Inflammatory macrophage treated with lipopolysaccharide for 4 hours (primary cell): ENCODE measurements at places on chromosomes 6 and 20.

- DNase-seq: peak; percentile 63
These were observed 37.7 kb downstream of the MAP3K4 start for GRCh38 chr6:161029195-161029809.

- no peak for DNase-seq
These were observed 228.2 kb downstream of the KCNQ5 start for GRCh38 chr6:72850040-72850439.

- DNase-seq: no peak
These were observed 227.0 kb upstream of the CST7 start for GRCh38 chr20:24721891-24722568.

DNA sequence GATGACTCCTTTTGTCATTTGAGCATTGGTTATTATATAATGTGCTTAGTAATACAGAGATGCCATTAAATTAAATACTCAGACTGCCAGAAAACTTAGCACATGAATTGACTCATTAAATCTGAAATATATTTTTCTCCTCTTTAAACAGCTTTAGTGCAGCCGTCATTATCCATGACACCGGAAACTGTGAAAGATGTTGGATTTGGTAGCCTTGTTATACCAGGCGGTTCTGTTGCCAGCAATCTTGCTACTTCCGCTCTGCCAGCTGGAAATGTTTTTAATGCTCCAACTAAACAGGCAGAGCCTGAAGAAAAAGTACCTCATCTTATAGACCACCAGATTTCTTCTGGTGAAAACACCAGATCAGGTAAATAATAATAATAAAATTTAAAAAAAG lies 97.6 kb downstream of the SCAF8 start:
- no peak for DNase-seq

GRCh38 chr6:99822741-99823512 lies 171.1 kb downstream of the MCHR2 start:
- peak; percentile 5 for DNase-seq

DNA sequence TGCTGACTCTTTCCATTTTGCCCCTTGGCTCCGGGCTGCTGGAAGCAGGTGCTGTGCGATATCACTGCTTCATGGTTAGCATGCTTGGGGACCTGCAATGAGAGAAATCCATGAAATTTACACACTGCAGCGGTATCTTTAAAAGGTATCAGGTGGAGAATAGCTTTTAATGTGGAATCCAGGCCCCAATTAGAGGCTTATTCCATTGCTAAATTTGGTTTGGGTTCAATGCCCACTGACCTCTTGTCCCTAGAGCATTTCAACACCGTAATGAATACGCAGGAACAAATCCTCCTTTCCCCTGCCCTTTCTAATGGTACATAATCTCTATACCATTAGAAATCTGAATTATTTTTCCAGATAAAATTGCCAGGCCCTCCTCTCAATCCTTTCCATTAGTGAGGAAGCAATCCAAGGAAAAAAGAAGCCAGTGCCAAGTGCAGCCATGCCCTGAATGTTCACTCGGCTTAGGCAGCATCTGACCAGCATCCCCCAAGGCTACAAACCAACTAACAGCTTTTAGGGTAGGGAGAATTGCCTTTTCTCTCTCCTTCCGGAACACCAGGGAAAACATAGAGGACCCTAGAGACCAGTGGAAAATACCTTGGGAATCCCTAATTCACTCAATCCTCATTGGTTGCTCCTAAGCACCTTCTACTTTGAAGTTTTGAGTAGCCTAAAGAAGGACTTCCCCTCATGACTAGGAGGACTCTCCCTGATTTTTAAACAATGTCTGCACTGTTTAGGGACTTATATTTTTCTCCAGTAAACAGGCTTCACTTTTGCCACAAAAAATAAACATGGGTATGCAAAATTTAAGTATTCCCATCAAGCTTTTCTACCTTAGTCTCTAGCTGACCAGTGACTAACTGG lies 143.1 kb downstream of the QRSL1 start:
- DNase-seq: no peak

GRCh38 chr6:64459411-64459944 lies 823.9 kb downstream of the PHF3 start:
- no peak for DNase-seq

GRCh38 chr20:10660661-10661060 lies 13.1 kb downstream of the JAG1 start:
- DNase-seq: no peak

GRCh38 chr6:22295145-22295544 lies 1.7 kb downstream of the PRL start:
- no peak for DNase-seq

DNA sequence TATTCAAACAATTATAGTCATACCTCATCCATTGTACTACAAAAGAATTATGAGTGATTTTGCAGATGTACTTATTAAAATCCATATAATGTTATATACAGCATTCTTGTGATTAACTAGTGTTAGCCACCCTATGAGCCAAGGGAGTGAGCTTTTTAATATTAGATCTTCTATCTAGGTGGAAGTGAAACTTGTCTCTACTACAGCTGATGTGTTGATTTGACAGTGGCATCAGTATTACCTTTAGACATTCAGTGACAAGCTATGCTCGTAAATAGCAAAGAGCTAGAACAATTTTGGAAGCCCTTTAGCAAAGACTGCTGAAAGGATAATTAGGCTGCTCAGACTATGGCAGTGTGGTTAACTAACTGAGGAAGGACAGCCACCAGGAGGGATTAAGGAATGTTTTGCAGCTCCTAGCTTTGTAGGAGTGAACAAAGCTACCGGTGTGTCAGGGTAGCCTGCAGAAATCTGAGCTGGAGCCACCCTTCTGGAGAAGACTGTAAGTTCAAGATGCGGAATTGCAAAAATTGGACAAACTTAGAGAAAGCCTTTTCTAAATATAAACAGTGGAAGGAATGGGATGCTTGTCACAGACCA lies 73.7 kb downstream of the AFG1L start:
- DNase-seq: no peak

GRCh38 chr20:35368666-35369423 lies 42.9 kb downstream of the UQCC1 start:
- peak; percentile 10 for DNase-seq

DNA sequence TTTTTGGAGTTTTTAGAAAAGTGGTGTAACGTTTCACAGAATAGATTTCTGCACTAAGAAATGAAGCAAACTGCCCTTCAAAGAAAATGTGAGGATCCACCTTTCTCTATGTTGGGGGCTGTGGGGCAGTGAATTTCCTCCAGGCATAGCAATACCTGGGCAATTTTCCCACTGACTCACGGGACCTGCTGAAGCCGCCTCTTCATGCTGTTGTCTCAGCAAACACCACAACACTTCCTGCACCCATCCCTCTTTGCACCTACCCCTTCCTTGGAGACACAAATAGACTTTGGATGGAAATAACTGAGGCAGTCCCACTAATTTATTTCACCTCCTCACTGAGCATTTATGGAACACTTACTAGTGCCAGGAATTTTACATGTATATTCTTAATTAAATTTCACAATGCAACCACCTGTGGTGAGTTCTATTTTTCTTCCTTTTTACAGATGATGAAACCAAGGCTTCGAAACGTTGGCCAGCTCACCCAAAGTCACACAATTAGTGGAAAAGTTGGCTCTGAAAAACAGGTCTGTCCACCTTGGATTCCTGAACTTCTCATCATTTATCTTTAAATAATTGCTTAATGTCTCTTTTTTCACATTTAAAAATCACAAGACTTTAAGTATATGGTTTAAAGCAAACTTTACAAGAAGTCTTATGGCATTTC lies 17.2 kb upstream of the ADGRF1 start:
- DNase-seq: no peak

DNA sequence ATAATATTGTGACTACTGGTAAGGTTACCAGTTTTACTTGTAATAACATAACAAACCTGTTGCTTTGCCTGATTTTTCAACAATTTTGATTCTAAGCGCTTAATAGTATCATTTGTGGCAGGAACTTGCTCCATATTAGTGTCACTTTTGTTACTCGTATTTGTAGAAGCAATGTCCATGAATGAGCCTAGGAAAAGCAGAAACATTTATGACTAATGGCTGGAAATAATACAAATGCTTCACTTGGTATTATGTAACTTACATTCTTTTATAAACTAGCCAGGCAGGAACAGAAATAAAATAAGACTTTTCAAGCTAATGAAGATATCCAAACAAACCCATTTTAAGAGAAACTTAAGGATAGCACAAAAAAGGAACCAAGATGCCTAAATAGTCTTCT lies 38.9 kb downstream of the MAP3K7 start:
- DNase-seq: no peak

- DNase-seq: no peak
These were observed 7.3 kb upstream of the ASF1A start for GRCh38 chr6:118886641-118887040.

- DNase-seq: peak; percentile 42
These were observed 72.8 kb downstream of the MDGA1 start for GRCh38 chr6:37624606-37625574.

DNA sequence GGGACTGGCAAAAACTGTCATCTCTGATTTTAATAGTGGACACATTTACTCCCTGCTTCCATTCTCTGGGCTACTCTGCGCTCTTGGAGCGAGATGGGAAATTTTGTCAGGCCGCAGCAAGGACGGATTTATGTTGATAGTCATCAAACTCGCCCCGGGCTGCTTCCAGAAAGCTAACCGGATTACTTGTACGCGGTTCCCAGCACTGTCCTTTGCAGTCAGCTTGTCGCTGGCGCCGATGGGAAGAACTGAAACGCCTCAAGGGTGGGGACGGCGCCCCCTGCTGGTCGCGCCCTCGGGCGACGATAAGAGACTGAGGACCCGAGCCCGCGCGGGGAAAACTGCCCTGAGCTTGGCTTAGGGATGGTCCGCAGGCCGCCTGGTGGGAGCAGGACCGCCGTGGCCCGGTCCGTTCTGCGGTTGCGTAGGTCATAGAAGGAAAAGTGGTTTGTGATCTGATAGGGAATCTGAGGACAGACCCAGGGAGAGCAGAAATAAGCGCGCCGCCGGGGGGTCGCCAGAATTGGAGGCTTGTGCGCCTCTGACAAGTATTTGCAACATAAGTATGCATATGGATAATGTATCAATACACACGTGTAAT lies 984 bp upstream of the ABT1 start:
- DNase-seq: peak; percentile 86

- DNase-seq: no peak
These were observed 54.5 kb upstream of the TAGAP start for GRCh38 chr6:159099276-159099675.

DNA sequence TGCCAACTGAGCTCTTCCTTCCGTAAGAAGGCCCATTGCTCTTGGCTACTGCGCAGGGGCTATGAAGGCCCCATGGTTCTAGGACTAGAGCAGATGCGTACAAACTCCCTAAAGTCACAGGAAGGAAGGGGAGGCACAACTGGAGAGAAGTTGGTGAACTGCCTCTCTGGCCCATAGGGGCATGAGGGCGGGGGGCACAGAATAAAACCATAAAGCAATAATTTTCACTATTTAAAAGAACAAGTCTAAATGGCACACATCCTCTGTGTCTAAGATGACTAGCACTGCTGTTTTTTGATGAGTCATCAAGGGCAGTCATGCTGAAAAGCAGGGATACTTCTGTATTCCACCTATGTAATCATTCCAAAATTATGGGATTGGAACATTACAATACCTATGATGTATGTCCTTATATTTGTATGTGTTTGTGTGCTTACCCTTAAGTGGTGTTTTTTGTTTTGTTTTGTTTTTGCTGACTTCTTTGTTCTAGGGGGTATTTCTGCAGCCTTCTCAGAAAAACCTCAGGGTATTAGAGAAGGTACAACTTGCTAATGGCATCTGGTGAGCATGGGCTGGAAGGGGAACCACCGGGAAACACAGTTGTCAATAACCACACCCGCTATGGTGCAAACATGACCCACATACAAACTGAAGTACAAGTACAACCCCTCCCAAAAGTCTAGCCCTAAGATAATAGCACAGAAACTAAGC lies 36.9 kb downstream of the B4GALT5 start:
- DNase-seq: peak; percentile 89

GRCh38 chr6:137637121-137637520 lies 142.9 kb upstream of the OLIG3 start:
- DNase-seq: peak; percentile 67

DNA sequence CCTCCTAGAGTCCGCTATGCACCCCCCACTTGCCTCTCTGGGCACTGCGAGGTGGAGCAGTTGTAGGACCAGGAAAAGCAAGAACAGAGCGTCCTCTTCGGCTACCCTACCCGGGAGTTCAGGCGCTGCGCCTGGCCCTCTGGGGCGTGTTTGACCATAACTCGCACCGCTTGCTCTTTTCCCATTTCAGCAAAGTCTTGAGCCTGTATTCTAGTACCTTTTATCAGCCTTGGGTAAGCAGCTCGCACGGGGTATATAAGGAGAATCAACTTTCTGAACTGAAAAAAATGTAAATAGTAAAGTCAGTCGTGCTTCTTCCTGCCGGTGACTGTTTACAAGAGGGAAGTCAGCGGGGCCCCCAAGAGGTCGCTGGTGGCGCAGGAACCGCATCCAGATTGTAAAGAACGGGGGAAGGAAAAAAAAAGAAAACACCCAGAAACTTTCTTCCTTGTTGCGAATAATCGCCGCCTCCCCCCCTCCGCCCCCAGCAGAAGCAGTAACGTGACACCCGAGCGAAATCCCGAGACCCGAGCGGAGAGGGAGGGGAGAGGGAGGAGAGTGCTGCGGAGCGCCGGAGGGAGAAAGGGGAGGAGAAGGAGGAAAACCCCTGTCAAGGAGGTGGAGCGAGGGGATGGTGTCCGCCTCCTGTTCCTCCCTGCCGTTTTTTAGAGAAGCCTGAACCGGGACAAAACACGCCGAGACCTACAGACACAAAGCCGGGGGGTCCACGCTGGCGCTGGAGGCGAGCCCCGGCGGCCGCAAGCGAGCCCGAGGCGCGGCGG lies at the start of gene UST:
TSS of gene UST (plus strand) at position 668 of the 782 bp plus-strand sequence. CDS start 401 bp downstream, outside the sequence.
- DNase-seq: peak; percentile 67

- no peak for DNase-seq
These were observed 15.8 kb downstream of the TUBB2B start for GRCh38 chr6:3211681-3212080.

DNA sequence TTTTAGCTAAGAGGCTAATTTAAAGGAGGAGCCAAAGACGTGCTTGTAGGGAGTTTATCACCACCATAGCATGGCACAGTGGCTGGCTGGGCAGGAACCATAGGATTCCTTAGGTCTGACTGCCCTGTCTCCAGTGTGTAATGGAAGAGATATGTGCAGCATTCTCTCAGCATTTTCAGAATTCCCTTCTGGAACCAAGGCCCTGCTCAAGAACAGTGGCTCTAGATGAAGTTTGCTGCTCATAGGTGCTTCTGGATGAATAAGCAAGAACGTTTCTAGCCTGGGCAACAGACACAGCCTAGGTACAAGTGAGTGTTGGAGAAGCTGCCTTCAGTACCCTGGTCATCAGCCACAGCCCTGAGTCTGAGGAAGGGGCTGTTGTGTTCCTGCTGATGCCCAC lies 69.1 kb downstream of the LCA5 start:
- DNase-seq: no peak
